AML-193 (cell line): ENCODE measurements at places on chromosomes 1 and 21.

- no peak for DNase-seq
Observed at GRCh38 chr21:34900376-34900775, 148.7 kb downstream of the RUNX1 start.

DNA sequence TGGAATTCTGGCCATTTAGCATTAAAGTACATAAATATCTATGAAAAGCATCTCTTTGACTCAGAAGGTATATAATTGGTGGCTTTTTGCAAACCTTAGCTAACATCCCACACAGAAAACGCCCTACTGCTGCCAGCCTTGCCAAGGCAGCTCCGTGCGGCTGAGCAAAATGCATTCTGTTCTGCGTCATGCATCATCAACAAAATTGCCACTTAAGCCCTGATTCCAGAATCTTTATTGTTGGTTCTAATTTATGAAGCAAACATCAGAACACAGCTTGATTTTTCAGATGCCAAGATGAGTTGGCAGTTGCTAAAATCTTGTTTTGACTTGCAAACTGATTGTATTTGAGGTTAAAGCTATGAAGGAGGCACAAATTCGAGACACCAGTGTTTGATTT is 314.9 kb upstream of the DEPDC1 start:
- DNase-seq: no peak

DNA sequence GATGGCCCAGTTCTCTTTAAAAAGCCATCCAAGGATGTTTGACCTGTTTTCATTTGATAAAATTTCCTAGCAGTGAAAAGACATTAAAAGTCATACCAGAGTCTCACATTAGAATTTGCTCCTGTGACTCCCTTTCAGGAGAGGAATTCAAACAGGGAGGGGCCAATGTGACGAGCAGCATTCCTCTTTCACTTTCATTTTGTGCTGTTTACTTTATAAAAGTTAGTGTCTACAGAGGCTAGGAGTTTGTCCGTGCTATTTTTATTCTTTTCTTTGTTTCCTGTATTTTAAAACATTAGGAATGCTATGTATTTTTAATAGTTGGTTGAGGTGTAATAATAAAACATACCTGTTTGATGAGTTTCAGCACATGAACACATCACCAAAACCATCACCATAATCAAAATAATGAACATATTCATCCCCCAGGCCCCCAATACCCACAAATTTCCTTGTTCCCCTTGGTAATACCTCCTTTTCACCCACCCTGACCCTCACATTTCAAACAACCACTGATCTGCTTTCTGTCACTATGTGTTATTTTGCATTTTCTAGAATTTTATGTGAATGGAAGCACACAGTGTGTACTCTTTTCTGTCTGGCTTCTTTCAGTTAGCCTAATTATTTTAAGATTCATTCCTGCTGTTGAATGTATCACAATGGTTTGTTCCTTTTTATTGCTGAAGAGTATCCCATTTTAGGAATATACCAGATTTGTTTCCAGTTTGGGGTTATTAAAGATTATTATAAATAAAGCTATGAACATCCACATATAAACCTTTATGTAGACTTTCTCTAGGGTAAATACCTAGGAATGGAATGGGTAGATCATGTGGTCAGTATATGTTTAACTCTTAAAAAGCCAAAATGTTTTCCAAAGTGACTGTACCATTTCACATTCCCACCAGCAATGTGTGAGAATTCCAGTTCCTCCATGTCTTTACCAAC is 129.5 kb downstream of the TENT5C start:
- DNase-seq: peak; percentile 25

GRCh38 chr1:55244476-55245099 is 29.4 kb upstream of the USP24 start:
- peak; percentile 84 for DNase-seq

- DNase-seq: no peak
Observed at GRCh38 chr1:243883551-243883950, 33.5 kb upstream of the AKT3 start.

DNA sequence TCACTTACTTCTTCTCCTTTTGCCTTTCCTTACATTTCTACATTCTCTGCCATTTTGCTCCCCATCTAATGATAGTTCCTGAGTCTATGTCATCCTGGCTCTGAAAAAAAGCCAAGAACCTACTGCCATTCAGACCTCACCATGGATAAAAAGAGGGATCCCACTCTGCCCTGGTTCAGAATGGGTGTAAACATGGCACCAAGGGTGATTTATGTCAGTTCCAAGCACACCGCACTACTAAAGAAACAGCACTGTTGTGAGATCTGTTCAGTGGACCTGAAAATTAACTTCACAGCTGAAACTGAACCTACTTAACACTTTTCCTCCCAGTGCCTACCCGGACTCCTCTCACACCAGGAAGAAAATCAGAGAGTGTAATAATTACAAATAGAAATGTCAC is 72.3 kb upstream of the NTPCR start:
- no peak for DNase-seq

DNA sequence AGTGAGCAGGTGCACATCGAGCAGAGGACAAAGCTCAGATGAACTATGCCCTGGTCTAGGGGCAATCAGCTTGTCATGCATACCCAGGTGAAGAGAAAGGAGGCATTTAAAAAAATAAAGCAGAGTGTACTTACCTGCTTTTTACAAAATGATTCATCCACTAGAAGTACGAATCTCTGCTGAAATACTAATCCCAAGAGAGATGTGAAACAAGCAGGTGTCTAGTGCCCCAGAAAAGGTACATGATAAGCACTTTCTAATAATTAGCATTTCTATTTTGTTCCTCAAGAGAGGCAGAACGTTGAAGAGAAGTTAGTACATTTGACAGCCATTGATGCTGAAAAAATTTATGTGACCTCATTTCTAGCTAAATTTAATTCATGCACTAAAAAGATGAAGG is 31.1 kb downstream of the CHODL start:
- no peak for DNase-seq

DNA sequence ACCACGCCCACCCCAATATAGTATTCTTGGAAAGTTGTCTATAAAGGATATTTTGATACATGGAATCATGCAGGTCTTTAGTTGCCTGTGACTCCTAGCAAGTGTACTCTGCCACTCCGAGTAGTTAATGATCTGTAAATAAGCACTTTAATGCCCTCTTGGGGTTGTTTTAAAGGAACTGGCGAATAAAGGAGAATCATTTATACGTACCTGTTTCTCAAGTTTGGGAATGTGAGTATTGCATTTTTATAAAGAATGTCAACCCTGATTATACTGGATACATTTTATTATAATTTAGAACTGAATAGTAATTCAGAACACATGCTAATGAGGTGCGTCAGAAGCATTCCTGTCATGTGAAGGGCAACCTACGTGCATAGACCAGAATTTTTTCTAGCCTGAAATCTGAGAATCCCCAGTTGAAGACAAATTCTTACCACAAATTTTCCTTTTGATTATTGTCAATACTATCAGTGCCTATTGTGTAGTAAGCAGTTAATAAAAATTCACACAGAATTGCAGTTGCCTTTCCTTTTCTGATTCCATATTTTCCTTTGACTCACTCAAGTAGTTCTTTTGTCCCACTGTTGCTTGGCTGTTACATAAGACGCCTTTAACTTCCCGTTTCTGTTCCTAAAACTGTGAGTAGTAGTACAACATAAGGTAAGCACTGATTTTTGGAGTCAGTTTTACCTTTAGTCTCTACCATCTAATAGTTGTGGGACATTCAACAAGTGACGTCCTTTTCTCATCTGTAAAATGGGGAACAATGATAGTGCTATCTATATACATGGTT is 5.1 kb downstream of the AHCYL1 start:
- no peak for DNase-seq

GRCh38 chr1:53281133-53281532 is 42.8 kb upstream of the MAGOH start:
- DNase-seq: no peak

DNA sequence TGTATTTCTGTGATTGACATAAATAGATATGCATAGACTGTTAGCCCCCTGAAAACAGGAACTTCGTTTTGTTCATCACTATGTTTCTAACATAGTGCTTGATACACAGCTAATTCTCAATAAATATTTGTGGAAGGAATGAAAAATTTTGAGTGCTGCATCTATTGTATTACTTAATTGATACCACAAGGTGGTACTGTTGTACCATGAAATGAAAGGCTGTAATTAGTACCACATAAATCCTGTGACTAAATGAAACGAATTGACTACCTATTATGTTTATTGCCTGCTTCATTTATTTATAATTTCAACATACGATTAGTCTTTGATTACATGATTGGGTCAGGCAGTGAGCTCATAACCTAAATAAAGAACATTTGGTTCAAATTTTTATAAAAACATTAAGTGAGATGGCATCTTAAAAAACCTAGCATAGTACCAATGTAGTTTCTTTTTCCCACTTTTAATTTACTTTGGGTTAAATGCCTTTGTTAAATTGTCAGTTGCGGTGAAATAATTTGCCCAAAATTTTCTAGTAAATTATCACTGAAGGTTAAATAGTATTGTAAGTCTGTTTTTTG is 15.0 kb upstream of the TGFB2 start:
- DNase-seq: peak; percentile 11

DNA sequence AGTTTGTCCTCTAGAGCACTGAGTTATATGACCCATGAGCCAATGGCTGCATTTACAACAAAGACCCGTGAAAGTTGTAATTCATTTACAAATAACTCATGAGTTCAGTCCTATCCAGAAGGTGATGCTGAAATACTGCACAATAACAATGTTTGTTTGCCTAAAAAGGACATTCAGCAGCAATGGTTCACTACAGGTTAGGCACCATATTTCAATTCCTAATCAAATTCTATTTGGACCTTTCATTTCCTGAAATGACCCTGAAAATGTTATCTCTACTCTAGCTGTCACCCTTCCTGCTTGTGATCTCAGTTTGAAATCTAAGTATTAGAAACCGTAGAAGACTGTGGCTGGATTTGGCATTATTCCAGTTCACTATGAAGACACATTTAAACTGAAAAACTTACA is 191.2 kb upstream of the SAMSN1 start:
- peak; percentile 7 for DNase-seq

- no peak for DNase-seq
Observed at GRCh38 chr21:45030682-45031570, 43.5 kb upstream of the ADARB1 start.

GRCh38 chr1:35656148-35656862 is 15.0 kb upstream of the PSMB2 start:
- DNase-seq: no peak

- no peak for DNase-seq
Observed at GRCh38 chr1:225555821-225556220, 97.1 kb downstream of the ENAH start.

DNA sequence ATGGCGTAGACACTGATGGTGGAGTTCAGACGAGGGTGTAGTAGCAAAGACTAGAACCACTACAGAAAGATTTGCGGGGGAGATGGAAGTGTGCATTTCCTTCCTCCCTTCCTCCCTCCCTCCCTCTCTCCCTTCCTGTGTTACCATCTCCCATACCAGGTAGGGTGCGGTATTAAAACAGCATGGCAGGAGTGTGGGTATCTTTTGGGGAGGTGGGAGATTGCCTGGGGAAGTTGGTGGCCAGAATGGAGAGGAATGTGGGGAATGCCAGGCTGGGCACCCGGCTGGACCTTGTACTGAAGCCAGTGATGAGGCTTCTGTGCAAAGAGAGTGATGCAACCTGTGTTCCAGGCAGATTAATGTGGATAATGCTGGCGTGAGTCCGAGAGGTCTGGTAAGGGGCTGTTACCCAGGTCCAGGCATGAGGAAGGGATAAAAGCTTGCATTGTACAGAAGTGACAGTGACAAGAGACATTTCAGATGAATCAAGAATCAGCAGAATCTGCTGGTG is 30.3 kb upstream of the PPP2R5A start:
- DNase-seq: no peak

DNA sequence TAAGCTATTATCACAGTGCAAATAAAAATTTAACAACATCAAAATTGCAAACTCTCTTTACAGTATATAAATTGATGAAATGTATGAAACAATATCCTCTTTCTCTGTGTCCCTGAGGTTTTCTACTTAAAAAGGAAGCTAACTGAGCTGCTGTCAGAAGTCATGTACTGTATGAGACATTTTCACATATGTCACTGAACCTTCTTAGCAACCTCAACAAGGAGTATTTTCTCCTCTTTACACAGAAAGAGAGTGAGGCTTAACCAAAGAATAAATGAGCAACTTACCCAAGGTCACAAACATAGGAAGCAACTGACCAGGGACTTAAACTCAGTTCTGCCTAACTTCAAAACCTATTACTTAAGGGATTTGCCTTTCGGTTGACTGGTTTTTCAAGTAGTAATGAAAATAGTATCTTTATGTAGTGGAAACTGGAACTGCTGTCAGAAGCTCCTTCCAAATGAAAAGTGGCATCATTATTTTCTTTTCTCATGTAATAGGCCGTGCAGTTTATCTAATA is 288.9 kb downstream of the LRRIQ3 start:
- DNase-seq: no peak

- DNase-seq: no peak
Observed at GRCh38 chr1:184535191-184535970, 148.6 kb downstream of the C1orf21 start.

- no peak for DNase-seq
Observed at GRCh38 chr1:159188375-159188788, 16.3 kb upstream of the ACKR1 start.

DNA sequence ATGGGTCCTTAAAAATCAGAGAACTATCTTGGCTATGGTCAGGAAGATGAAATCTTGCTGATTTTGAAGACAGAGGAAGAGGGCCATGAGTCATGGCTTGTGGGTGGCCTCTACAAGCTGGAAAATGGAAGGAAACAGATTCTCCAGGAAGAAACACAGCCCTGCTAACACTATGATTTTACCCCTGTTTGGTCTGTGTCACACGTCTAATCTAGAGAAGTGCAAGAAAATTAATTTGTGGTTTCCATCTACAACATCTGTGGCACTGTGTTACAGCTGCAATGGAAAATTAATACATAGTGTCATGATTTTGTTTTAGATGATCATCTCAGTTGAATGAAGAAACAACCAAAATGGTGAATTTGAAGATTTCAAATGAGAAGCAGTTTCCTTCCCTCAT is 288.7 kb upstream of the NRIP1 start:
- DNase-seq: no peak

GRCh38 chr1:23722652-23723051 is 20.6 kb upstream of the ELOA start:
- DNase-seq: no peak

GRCh38 chr1:100449477-100449876 is 88.5 kb upstream of the GPR88 start:
- DNase-seq: no peak

GRCh38 chr21:46474382-46474781 is 15.7 kb downstream of the DIP2A start:
- DNase-seq: no peak

DNA sequence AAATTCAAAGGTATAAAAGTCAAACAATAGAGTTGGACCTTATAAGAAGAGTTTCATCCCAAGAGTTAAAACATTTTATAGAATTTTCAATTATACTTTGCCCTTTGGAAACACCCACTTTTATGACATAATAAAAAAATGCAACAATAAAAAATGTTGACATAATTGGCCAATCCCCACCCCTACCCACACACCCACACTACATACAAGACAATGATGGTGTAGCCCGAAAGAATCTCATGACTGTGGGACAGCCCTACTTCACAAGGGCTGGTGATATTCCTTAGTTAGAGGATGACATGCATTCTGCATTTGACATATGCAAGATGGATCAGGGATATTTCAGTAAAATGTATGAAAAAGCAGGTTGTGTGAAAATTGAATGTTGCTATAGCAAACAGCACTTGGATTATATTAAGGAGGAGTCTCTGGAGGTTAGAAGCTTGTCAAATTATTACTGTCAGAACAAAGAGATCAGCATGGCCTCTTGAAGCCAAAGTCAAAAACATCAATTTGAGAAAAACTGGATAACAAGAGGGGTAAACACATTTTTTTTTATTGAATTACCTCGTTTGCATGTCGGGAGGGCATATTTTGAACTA is 133.0 kb upstream of the SAMSN1 start:
- DNase-seq: no peak
